Psoas muscle (tissue), 8 donors: ENCODE measurements at places on chromosomes 2 and 18. TPM values are rescaled to one million over a fixed set of nuclear protein-coding genes. Genes with fewer than 3 reads are reported as not detected.

The ATG16L1 gene
- 15.1 TPM for polyA plus RNA-seq

DNA sequence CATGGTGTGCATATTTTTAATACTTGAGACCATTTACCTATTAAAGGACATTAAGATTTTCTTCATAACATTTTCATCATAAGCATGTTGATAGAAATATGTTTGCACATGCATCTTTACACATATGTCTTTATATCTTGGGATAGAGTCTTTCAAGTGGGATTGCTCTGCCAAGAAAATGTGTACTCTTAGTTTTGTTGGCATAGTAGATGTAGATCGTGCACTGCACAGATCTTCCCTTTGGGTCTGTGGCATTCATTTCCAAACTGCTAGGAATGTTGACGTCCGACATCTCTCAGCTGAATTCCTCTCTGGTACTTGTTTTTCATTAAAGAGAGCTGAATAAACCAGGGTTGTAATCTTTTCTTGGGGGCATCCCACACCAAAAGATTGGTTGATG lies 183.2 kb upstream of the RPRM start:
- no peak for DNase-seq

The TEKT4 gene
- polyA plus RNA-seq = not detected

- no peak for DNase-seq
Observed at GRCh38 chr2:27096748-27097297, 10.3 kb downstream of the KHK start.

GRCh38 chr2:159030674-159031380 lies 62.4 kb downstream of the TANC1 start:
- DNase-seq = no peak

The IDH1 gene
- 17.9 TPM for polyA plus RNA-seq

DNA sequence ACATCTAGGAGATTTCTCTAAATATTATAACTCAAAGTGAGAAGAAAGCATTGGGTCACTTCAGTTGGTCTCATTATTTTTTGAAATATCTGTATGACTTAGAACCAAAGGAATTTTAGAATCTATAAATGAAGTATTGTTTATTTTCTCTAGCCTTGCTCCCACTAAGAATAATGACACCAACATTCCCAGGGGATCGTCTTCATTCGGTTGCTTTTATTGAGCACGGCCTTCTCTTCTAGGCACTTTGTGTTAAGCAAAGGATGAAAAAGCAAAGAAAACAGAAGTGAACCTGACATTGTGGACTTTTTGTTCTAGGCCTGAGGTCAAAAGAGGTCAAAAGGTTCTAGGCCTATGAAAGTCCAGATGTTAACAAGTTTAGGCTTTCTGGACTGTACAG lies 231.9 kb downstream of the GALR1 start:
- DNase-seq = no peak
